ENCODE measurements at places on chromosomes 16 and 17. TPM values are rescaled to one million over a fixed set of nuclear protein-coding genes. Genes with fewer than 3 reads are reported as not detected.
A peak's percentile ranks its signal among the peaks of the same experiment; 100 is the strongest.

DNA sequence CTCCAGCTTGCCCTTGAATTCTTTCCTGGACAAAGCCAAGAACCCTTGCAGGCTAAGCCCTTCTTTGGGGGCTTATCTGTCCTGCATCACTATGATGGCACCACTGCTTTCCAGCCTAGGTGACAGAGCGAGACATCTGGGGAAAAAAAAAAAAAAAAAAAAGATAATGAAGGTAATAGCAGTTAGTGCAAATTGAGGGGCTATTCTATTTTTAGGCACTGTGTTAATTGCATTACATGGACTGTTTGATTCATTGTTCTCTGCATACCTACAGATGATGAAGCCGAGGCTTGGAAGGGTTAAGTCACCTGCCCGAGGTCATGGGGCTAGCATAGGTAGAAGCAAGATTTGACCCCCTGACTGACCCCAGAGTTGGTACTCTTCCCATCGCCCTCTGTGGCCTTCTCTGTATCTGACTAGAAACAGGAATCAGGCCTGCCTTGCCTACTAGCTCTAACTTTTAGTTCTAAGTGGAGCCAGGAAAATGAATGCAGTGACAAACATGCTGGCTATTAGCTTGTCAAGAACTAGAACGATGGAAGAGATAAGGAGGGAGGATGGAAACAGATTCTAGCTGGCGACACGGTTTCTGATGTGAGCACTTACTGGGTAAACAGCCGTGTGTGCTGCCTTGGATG, 312.1 kb downstream of the SNX29 start:
- no peak for DNase-seq

DNA sequence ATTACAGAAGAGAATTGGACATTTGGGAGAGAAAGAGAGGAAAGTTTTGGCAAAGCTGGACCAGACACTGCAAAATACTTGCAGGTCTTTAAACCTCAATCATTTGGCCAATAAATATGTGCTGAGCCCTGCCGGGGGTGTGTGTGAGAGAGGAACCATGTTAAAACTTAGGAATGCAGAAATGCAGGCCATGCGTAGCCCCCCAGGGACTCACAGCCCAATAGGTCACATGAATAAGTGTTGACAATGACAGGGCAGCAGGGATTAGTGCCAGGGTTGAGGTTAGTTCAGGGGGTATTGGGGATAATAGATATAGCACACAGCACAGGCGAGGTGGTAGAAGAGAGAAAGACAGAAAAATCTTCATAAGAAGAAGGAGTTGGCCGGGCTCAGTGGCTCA, 113.3 kb upstream of the ADAMTS18 start:
- no peak for DNase-seq

- no peak for DNase-seq
These were observed 9.6 kb downstream of the UBTF start for GRCh38 chr17:44209786-44210341.

GRCh38 chr16:50578137-50578536, 29.9 kb downstream of the NKD1 start:
- DNase-seq, result no peak

GRCh38 chr17:63224644-63225043, 221.5 kb downstream of the CYB561 start:
- DNase-seq, result no peak

Gene PMP22
- 38.0 TPM for total RNA-seq

- DNase-seq, result no peak
These were observed 79.8 kb upstream of the GPR139 start for GRCh38 chr16:20153444-20153843.

DNA sequence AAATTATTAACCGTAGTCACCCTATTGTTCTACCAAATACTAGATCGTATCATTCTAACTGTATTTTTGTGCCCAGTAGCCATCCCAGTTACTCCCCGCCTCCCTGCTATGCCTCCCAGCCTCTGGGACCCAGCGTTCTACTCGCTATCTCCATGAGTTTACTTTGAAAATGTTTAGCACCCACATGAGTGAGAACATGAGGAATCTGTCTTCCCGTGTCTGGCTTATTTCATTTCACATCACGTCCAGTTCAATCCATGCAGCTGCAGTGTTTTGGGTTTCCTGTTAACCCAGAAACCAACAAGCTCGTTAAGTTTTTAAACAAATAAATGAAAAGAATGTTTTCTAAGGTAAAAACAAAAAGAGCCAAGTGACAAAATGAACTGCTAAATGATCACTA, 82.1 kb downstream of the VPS53 start:
- peak; percentile 94 for DNase-seq

- DNase-seq, result no peak
These were observed 12.3 kb downstream of the SDR42E2 start for GRCh38 chr16:22174642-22175041.

Gene GID4
- 7.8 TPM for total RNA-seq

GRCh38 chr17:72502371-72503341, 381.8 kb downstream of the SOX9 start:
- DNase-seq, result peak; percentile 86

Gene PRSS33
- total RNA-seq, result not detected

- DNase-seq, result no peak
These were observed 12.2 kb upstream of the CBX4 start for GRCh38 chr17:79851461-79851817.

Gene MRPL27
- total RNA-seq, result 63.0 TPM

GRCh38 chr16:89607453-89607852, 6.0 kb upstream of the DPEP1 start:
- DNase-seq, result no peak

Gene USP22
- 258 TPM for total RNA-seq

GRCh38 chr16:77437859-77438258, 3.0 kb upstream of the ADAMTS18 start:
- DNase-seq, result peak; percentile 12

GRCh38 chr17:61974115-61974514, 46.3 kb upstream of the INTS2 start:
- no peak for DNase-seq

Gene SPSB3
- 25.5 TPM for total RNA-seq

Gene IL34
- 1.7 TPM for total RNA-seq

DNA sequence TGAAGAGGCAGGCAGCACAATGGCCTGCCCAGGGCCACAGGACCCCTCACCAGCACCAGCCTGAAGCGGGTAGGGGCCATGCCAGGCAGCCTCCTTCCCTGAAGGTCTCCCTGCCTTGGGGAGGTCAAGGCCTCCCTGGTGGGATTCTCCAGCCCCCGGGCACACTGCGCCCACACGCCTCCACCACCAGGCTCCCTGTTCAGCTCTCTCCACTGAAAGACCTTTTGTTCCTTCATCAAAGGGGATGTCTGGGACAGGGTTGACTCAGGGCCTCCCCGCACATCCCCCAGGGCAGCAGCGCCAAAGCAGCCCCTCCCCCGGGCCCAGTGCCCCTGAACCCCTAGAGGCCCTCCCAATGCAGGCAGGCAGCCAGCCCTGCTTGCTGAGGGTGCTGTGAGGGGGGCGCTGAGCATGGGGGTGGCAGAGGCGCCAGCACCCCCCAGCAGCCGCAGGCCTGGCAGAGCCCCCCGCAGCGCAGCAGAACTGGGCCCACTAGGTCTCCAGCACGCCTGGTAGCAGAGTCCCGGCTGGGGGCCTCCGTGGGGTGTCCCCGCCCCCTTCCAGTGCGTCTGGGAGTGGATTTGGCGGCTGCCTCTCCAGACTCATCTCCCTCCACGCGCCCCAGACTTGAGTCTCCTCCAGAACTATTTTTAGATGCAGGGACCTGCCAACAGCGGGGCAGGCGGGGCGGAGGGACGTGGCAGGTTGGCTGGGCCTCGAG, 13.1 kb downstream of the BCAR1 start:
- DNase-seq, result peak; percentile 89

DNA sequence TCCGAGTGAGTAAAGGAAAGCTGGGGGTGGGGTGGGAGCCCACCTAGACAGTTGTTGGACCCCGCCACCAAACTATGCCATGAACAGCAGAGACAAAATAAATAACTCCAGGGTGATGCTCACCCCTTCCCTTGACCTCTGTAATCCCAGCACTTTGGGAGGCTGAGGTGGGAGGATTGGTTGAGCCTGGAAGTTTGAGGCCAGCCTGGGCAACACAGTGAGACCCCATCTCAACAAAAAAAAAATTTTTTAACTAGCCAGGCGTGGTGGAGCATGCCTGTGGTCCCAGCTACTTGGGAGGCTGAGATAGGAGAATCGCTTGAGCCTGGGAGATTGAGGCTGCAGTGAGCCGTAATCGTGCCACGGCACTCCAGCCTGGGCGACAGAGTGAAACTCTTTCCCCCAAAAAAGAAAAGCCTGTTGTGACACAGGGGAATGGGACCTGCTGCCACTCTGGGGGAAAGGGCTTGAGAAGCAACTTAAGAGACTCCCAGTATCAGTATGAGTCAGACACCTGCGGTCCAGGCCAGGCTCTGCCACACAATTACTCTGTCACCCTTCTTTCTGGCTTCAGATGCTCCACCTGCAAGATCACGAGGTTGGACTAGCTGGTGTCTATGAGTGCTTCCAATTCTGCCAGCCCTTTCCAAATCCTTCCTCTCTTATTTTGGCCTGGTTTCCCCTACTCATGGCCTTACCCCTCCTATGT, 5.0 kb downstream of the SGCA start:
- DNase-seq, result no peak

Measured in fibroblast of villous mesenchyme (primary cell).